ENCODE measurements at places on chromosomes 11 and 22.
A peak's percentile ranks its signal among the peaks of the same experiment; 100 is the strongest.

- peaks cover 28% of the 10 kb centered on the region for H3K27me3 ChIP-seq
- DNase-seq: peak; percentile 70
- H3K4me1 ChIP-seq: peaks cover 18% of the 10 kb centered on the region
- no peak overlapping the region for H3K27ac ChIP-seq
- peak overlapping the region; percentile 36 for H3K4me3 ChIP-seq
Measured at GRCh38 chr22:49970528-49971231, 10.1 kb downstream of the PIM3 start.

- no peak for DNase-seq
- H3K36me3 ChIP-seq: no peaks in the 10 kb centered on the region
- no peak overlapping the region for H3K4me3 ChIP-seq
- no peak overlapping the region for H3K27ac ChIP-seq
- no peaks in the 10 kb centered on the region for H3K27me3 ChIP-seq
Measured at GRCh38 chr11:25066706-25067105, 569.9 kb downstream of the LUZP2 start.

- H3K4me3 ChIP-seq: no peak overlapping the region
- H3K4me1 ChIP-seq: no peaks in the 10 kb centered on the region
- no peaks in the 10 kb centered on the region for H3K27me3 ChIP-seq
- H3K27ac ChIP-seq: no peak overlapping the region
Measured at GRCh38 chr22:24265734-24266133, 4.9 kb upstream of the SPECC1L start.

- H3K4me1 ChIP-seq: no peaks in the 10 kb centered on the region
- no peak overlapping the region for H3K27ac ChIP-seq
- no peaks in the 10 kb centered on the region for H3K27me3 ChIP-seq
- H3K4me3 ChIP-seq: no peak overlapping the region
- no peak for DNase-seq
Measured at GRCh38 chr22:32636884-32637283, 162.3 kb downstream of the FBXO7 start.

DNA sequence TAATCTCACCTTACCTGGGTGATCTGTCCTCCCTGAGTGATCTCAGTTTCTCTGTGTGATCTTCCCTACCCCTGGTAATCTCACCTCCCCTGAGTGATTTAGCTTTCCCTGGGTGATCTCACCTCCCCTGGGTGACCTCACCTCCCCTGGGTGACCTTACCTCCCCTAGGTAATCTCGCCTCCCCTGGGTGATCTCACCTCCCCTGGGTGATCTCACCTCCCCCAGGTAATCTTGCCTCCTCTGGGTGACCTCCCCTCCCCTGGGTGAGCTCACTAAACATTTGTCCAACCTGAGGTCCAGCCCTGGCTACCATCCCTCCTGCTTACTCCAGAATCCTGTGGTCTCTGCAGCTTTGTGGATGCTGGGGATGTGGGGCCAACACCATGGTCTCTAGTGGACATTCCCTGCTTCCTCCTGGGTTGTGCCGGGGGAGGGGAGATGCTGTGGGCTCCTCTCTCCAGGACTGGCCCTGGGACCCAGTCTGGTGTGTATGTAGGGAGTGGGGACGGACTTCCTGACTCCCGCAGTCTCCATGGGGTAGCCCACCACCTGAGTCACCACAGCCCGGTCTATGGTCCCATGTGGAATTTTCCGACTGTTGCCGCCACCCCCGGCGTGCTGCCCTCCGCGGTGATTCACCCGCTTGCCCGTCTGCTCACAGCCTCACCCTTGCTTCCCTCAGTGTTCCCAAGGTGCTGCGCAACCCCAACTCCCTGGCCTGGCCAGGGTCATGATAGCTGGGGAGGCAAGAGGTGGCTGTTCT lies 9.9 kb downstream of the LSP1 start:
- no peak overlapping the region for H3K27ac ChIP-seq
- no peaks in the 10 kb centered on the region for H3K27me3 ChIP-seq
- H3K4me1 ChIP-seq: peaks cover 2% of the 10 kb centered on the region
- H3K36me3 ChIP-seq: no peaks in the 10 kb centered on the region
- no peak for DNase-seq

- peak overlapping the region; percentile 88 for H3K27ac ChIP-seq
- peaks cover 13% of the 10 kb centered on the region for H3K36me3 ChIP-seq
- H3K27me3 ChIP-seq: no peaks in the 10 kb centered on the region
- H3K4me3 ChIP-seq: peak overlapping the region; percentile 76
Measured at GRCh38 chr22:41833369-41834004, 582 bp downstream of the SREBF2 start.

DNA sequence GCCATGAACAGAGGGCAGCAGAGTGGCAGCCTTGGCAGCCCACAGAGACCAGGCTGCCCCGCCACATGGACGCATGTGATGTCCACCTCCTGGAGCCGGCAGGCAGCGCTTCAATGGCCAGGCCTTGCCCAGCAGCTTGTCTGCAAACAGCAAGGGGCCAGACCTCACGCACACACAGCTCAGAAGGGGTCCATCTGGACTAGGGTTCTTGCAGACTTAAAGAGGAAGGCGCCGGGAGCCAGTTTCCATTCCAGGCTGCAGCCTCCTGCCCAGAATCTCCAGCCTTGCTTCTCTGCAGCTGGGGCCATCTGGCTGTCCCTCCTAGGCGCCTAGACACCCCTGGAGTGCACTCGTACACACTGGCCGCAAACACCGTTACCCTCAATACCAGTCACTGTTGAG lies 91.9 kb upstream of the TMEM45B start:
- no peak for DNase-seq
- no peaks in the 10 kb centered on the region for H3K27me3 ChIP-seq
- no peaks in the 10 kb centered on the region for H3K4me1 ChIP-seq
- H3K36me3 ChIP-seq: no peaks in the 10 kb centered on the region
- no peak overlapping the region for H3K27ac ChIP-seq

GRCh38 chr11:125211191-125211947 lies 46.8 kb downstream of the PKNOX2 start:
- no peaks in the 10 kb centered on the region for H3K27me3 ChIP-seq
- no peak for DNase-seq
- H3K4me1 ChIP-seq: peaks cover 12% of the 10 kb centered on the region
- no peaks in the 10 kb centered on the region for H3K36me3 ChIP-seq
- H3K27ac ChIP-seq: no peak overlapping the region
- no peak overlapping the region for H3K4me3 ChIP-seq

- no peaks in the 10 kb centered on the region for H3K27me3 ChIP-seq
- H3K36me3 ChIP-seq: no peaks in the 10 kb centered on the region
- H3K4me3 ChIP-seq: no peak overlapping the region
- H3K27ac ChIP-seq: no peak overlapping the region
- no peak for DNase-seq
- no peaks in the 10 kb centered on the region for H3K4me1 ChIP-seq
Measured at GRCh38 chr22:45995405-45996101, 18.6 kb upstream of the WNT7B start.
